Activated naive CD8-positive, alpha-beta T cell treated with anti-CD3 and anti-CD28 coated beads for 36 hours (primary cell): ENCODE measurements at places on chromosomes 12 and 14. TPM values are rescaled to one million over a fixed set of nuclear protein-coding genes. Genes with fewer than 3 reads are reported as not detected.

DNA sequence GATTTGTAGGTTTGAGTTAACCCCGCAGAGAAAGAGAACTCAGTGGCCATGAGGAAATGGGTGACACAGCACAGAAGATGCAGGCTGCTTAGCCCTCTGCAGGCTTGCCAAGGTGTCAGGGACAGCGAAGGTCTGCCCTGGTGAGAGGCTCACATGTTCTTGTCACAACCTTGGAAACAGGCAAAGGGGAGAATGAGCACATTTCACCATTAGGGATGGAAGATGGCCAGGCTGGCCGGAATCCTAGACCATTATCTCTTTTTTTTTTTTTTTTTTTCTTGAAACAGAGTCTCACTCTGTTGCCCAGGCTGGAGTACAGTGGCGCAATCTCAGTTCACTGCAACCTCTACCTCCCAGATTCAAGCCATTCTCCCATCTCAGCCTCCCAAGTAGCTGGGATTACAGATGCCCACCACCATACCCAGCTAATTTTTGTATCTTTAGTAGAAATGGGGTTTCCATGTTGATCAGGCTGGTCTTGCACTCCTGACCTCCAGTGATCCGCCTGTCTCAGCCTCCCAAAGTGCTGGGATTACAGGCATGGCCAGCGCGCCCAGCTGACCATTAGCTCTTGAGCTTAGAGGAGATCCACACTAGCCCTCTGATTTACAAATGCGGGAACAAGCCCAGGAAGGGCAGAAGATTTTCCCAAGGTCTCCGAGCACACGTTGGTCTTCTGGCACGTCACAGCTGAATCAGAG lies 34.6 kb downstream of the LTBP2 start:
- DNase-seq: no peak

GRCh38 chr12:64665514-64665913 lies 55.2 kb downstream of the RASSF3 start:
- peak; percentile 42 for DNase-seq

DNA sequence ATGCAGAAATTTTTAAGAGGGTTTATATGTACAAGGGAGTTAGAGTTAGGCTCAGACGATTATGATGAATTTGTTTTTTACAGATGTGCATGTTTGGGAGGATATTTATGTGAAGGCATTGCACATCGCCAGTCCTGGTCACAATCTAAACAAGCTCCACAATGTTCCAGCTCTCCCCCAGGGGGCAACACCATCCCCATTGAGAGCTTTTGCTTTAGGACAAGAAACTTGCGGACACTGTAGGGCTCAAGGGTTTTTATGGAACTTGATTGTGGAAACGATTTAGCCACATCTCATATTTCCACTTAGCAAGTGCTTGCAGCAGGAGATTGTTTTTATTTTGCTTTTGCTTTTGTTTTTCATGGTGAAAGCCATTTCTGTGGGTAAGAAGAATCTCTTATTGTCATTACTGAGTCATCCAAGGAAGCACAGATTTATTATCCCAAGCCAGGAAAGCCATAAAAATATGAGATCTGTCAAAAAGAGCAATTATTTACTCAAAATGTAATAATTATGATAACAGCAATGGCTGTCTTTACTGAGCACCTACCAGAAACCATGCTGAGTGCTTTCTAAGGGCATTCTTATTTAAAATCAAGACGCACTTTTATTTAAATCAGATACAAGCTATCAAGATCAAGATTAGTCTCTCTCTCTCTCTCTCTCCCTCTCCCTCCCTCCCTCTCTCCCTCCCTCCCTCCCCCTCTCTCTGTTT lies 276.7 kb upstream of the SRRM4 start:
- no peak for DNase-seq

DNA sequence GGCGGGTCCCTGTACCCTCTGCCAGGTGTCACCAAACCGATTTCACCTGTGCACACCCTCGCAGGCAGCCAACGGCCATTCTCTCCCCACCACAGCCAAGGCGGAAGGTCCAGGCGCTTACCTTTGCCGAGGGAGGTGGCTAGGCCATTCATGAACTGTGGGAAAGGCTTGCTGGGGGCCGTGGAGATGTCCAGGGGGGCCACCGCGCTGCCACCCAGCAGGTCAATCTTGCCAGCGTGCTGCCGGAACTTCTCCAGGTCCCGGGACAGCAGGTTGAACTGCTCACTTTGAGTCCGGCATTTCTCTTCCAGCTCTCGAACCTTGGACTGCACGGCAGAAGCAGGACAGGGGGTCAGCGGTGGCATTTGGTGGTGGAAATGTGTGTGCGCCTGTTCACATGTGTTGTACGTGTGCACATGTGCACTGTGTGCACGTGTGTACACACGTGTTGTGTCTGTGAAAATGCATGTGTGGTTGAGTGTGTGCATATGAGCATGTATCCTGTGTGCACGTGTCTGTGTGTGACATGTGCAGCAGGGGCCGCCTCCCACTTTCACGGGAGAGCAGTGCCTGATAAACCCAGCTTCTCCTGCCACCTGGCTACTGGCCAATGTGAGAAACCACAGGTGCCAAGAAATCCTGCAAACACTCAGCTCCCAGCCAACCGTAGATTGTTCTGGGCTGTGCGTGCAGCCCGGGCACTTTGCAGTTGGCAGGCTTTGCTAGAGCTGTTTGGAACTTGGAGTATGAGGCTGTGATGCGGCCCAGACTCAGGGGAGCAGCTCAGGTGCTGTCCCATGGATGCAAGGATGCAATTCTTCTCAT lies 118.9 kb downstream of the PIWIL1 start:
- no peak for DNase-seq

DNA sequence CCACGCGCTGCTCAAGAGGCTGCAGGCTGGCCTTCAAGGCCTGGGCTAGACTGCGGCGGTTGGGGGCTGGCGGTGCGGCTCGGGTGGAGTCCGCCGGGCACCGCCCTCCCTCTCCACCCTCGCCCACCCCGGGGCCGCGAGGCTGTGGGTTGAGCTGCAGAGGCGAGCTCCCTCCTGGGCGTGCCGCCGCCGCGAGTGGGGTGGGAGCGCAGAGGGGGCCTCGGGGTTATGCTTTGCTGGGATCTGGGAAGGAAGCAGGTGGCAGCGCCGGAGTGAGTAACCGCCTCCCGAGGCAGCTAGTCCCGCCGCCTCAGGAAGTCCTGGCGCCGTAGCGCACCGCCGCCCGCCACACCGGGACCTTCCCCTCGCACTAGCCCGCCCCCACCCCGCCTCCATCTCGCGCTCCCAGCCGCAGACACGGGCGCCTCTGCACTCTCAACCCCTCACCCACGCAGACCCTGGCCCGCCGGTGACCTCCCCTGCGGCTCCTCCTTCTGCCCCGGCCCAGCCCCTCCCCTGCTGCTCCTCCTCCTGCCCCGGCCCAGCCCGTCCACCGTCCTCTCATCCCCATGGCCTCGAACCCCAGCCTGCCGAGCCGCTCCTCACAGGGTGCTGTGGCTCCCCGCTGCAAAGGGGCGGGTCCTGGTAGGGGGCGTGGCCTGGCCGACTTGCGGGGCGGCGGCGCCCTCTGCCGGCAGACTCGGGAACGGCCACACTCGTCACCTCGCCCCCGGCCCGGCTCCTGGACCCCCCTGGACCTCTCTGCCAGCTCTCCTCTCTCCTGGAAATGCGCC lies 16.6 kb downstream of the TAMALIN start:
- peak; percentile 91 for DNase-seq

GRCh38 chr14:46248001-46248630 lies 403.5 kb downstream of the RPL10L start:
- DNase-seq: no peak

- DNase-seq: no peak
Observed at GRCh38 chr12:56387152-56387736, 24.6 kb upstream of the APOF start.

DNA sequence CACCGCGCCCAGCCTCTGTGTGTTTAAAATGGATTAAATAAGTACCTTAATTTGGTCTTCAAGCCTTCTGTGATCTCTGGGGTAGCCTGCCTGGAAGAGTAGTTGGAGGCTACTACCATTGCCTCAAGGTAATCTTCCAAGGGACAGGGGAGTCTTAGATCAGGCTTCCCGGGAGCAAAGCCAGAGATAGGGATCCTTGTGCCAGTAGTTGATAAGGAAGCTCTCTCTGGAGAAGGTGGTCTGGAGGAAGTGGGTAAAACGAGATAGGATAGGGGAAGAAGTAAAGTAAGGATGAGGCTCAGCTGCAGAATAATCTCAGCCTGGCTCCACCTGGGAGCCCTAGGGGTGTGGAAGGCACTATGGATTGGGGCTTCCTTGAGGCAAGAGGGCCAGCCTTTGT lies 38.5 kb downstream of the FOS start:
- DNase-seq: no peak

Gene LRP1-AS
- total RNA-seq: not detected

Gene VEZT
- total RNA-seq: 52.7 TPM

Gene IL26
- total RNA-seq: 0.21 TPM
